ENCODE measurements at places on chromosomes 4 and X.

GRCh38 chr4:80913381-80913780 lies 117.1 kb upstream of the BMP3 start:
- no peak for DNase-seq

GRCh38 chr4:112532267-112532666 lies 16.3 kb upstream of the NEUROG2 start:
- DNase-seq: no peak

GRCh38 chr4:15963576-15963975 lies 601 bp upstream of the FGFBP2 start:
- DNase-seq: no peak

GRCh38 chrX:86349115-86349514 lies 200.9 kb downstream of the DACH2 start:
- DNase-seq: no peak

DNA sequence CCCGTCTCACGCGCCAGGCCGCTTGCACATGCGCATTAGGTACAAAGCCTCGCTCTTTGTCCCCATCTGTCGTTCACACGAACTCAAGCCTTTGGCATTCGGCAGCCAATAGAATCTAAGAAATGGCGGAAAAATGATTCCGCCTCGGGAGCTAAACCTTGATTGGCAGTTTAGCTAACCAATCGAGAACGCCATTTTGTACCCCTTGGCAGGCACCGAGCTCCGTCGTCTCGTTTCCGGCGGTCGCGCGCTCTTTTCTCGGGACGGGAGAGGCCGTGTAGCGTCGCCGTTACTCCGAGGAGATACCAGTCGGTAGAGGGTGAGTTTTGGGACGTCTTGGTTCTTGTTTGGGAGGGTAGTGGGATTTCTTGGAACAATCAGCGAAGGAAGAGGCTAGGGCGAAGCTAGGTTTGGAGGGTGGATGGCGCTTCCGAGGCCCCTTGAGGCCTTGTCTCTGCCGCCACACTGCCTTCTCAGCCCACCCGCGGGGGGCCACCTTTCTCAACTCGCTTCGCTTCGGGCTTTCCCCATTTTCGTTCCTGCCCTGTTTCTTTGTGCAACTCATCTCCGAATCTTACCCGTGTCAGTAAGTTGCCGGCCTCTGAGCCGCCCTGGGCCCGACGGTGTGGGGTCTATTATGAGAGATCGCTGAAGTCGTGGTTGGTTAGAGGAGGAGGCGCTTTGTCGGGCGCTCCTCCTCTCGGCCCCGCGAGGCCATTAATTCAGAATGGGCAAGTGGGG lies at the start of gene NONO:
Gene NONO, plus strand, starts transcription at position 233 of the 741 bp plus-strand sequence. CDS start 7,003 bp downstream, outside the sequence.
- DNase-seq: peak; percentile 97

DNA sequence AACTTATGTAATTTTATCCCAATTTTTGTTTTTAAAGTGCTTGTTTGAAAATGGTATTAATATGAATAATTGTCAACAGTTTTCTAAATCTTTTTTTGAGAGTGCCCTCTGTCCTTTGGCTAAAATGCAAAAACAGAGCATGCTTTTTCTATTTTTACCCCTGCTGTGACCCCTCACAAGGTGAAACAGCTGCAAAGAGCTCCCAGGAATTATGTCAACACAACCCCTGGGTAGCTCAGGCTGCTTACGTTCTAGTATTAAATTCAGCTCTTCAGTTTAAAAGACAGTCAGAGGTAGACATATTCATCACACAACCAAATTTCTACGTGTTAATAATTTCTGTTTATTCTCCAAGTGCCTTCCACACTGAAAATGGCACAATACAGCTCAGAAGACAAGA lies 367.5 kb downstream of the PRDM5 start:
- no peak for DNase-seq

DNA sequence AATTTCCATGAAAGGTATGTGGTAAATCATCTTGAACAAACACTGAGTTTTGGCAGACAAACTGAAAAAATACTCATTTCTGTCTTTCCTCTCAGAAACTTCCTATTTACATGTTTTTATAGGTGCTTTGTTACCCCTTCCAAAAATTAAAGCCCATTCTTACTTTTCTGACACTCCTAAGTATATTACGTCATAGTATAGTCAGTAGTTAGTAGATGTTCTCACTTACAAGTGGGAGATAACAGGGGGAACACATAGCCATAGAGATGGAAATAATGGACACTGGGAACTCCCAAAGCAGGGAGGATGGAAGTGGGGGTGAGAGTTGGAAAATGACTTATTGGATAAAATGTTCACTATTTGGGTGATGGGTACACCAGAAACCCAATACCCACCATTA lies 28.8 kb downstream of the TXK start:
- DNase-seq: no peak

DNA sequence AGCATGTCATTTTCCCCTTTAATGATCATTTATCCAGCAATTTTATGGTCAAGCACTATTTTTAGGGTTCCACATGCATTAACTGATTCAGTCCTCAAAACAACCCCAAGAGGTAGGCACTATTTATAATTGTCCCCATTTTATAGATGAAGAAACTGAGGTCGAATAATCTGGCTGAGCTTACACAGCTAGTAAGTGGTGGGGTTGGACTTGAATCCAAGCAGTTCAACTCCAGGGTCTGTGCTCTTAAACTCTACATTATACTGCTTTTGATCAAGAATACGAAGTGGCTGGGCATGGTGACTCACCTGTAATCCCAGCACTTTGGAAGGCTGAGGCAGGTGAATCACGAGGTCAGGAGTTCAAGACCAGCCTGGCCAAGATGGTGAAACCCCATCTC lies 3.2 kb upstream of the CHRNA9 start:
- no peak for DNase-seq

- DNase-seq: no peak
Measured at GRCh38 chrX:19514791-19515614, at the start of gene MAP3K15. Gene MAP3K15, minus strand, starts transcription at chrX:19515508. Its CDS starts 247 bp downstream, at chrX:19515261.

- no peak for DNase-seq
Measured at GRCh38 chrX:131565909-131566308, 22.0 kb downstream of the OR13H1 start.

GRCh38 chr4:71497078-71497477 lies 158.3 kb downstream of the SLC4A4 start:
- no peak for DNase-seq

DNA sequence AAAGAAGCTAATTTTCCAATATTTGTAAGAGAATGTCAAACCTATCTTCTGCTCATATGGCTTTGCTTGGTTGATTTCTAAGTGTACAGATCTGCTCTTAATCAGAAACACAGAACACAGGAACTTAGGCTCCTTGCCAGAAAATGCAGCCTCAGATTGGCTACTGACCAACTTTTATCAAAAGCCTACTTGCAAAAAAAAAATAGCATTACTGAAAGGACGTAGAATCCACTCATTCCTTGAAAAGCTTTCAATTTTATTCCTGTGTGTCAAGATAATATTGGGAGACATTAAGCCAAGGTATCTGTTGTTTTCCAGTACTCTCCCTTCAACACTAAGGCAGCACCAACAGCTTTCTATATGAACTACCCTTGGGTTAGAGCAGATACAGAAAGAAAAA lies 127.6 kb upstream of the INTU start:
- DNase-seq: no peak

DNA sequence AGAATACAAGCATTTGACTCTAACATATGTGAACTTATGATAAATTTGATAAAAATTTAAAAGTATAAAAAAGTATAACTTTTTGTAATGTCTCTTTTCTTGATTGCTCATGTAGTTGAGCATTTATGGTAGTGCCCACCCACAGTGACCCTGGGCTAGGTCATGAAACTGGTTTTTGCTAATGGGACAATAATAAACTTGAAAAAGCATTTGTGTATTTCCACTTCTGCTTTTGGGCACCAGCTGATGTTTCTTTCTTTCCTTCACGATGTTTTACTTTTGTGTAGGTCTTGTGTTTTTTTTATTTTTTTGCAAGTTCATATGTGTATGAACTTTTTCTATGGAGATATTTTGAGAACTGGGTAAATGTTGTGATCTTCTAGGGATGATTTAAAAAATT lies 313.1 kb downstream of the CBLL2 start:
- no peak for DNase-seq

- no peak for DNase-seq
Measured at GRCh38 chrX:5142644-5143043, 1086.0 kb downstream of the NLGN4X start.

DNA sequence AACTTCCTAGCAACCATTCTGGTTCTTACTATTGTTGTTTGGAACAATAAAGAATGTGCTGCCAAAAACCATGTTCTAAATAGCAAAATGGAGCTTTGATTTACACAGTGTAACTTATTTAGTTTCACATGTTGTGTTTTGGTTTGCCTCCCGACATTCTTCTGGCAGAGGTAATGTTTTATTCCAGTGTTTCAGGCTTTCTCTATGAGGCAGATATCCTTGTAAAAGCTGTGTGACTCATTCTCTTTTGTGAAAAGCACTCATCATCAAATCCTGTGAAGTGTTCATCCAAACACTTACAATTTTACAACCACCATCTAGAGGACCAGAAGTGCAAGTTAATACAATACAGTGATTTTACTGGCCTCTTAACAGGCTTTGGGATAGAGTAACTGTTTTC lies 219.0 kb upstream of the GIMD1 start:
- no peak for DNase-seq

GRCh38 chrX:83504721-83505479 lies 3.2 kb upstream of the POU3F4 start:
- no peak for DNase-seq

DNA sequence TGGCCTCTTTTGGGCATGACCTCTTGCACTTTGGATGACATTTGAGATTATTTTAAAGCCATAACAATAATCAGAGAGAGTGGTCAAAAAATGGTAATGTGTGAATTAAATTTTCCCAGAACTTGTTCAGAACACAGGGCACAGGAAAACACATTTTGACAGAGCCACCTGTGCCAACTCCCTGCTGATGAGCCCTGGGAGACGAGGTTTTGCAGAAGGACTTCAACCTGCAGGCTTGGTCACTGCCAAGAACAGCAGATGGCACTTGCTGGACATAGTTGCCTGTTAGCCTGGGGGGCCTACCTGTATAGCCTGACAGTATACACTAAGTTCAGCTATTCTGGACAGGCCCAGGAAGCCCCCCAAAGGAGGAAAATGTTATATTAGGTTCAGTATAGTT lies 277.8 kb upstream of the EMCN start:
- DNase-seq: no peak

DNA sequence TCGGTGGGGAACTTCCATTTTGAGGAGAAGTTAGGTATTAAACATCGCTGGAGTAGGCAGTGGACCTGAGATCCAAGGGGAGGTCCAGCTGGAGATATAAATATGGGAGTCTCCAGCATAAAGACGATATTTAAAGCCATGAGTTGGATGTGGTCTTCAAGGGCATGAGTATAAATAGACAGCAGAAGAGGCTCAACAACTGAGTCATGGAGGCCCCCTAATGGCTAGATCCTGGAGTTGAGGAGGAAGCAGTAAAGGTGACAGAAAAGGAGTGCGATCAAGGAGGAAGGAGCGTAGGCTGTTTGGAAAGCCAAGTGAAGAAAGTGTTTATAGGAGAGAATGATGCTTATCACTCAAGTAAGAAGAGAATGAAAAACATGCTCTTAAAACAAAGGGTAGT lies 18.1 kb upstream of the APBB2 start:
- DNase-seq: no peak

DNA sequence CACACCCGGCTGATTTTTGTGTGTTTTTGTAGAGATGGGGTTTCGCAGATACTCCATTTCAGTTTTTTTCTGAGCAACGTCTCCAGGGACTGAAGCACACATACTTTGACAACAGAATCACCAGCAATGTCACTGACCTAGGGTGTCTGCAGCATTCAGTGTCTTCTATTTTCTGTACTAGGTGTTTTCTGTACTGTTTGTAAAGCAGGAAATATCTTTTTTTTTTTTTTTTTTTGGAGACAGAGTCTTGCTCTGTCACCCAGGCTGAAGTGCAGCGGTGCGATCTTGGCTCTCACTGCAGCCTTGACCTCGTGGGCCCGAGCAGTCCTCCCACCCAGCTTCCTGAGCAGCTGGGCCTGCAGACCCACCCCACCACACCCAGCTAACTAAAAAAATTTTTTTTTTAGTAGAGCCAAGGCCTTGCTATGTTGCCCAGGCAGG lies 8.9 kb downstream of the ADD1 start:
- DNase-seq: no peak

DNA sequence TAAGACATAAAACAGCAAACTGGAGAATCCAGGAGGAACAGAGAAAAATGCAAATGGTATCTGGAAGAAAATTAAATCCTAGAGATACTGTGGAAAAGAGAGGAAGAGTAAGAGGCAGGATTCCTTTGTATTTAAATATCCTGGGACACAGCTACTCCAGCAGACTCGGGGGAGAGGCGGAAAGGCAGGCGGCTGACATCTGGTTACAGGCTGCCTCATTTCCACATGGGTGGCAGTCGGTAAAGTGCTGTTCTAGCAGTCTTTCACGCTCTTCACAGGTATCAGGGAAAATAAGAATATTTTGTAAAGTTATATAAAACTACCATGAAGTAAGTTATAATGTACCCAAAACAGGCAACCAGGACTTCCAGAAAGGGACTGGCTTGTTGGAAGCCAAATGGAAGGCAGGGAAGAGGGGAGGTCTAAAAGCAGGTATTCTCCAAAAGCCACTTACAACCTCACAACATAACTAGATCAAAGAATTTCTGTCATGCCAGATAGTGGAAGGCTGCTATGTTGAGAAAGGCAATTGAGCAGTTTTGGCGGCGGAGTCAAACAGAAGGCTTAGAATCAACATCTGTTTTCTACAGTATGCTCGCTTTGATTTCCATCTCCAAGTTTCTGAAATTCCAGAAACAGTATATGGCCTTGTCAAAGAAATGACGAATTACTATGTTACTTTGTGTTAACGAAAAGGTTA lies 1.3 kb upstream of the TIGD2 start:
- no peak for DNase-seq

GRCh38 chr4:156029691-156030090 lies 76.0 kb upstream of the CTSO start:
- DNase-seq: no peak

DNA sequence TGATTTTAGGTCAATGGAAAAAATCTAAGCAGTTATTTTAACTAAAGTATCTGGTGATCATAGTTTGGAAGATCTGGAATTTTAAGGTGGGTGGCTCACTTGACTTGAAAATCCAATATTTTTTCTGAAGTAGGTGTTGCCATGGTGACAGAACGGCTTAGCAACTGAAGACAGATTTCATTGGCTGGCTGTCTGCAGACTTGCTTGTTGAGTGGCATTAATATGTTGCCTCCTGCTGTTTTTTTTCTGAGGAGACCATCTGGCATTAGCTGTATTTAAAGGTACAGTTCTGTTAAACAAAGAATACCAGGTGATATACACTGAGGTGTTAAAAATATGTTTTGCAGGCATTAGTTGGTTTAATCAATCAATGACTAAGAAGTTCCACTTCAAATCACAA lies 19.8 kb downstream of the CPE start:
- peak; percentile 91 for DNase-seq

- no peak for DNase-seq
Measured at GRCh38 chr4:26029568-26030131, 115.6 kb downstream of the SMIM20 start.

DNA sequence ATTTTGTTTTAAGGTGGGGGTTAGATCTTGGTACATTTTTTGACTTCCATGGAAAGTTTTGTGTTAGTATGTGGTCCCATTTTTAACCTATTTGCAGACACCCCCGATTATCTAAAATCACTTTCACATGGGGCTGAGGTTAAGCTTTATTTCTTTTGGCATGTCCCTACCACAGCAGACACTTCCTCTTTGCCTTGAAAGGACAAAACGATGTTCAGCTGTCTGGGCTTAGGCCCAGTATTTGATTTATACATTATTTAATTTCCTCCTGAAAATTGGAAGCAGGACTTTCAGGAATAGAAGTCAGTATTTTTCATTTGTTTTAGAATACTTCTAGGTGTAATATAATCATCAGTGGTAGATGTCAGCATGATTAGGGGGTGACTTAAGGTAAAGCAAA lies 112.4 kb upstream of the SPRY1 start:
- no peak for DNase-seq

Measured in DMS 273 treated with DMSO at 0.1 percent for 48 hours (cell line).